Stimulated activated CD8-positive, alpha-beta memory T cell treated with anti-CD3 and anti-CD28 coated beads, Interleukin-15, amount 100 ng/mL, for 4 hours (primary cell): ENCODE measurements at places on chromosomes 3 and 15.

- no peak for DNase-seq
Observed at GRCh38 chr15:57340682-57341259, 35.5 kb upstream of the CGNL1 start.

DNA sequence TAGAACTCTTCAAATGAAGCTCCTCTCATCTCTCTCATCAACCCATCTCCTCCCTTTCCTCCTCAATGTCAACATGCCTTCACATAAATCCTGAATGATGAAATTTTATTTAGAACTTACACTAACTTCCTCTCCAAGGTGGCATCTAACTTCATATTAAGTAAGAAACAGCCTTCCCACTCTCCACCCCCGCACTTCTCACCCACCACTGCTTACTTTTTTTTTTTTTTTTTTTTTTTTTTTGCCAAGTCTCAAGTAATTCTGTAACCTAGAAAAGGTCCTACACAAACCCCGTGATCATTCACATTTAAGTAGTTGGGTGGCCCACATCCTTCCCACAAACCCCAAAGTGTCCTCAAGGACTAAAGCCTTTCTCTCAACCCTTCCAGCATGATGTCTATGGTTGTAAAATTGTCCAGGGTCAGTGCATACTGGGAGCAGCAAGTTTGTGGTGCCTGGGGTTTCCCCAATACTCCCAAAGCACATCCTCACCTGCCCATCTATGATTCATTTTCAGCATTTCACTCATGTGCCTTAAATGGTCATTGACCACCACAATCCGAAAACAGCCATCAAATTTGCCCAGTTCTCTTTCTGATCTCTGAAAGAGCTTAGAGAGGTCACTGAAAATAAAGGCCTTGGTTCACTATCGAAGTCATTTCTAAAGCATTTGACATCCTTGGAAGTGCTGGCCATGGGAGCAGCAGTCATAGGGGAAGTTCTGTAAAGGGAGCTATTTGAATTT, 47.2 kb downstream of the CD86 start:
- DNase-seq, result no peak

GRCh38 chr15:70315431-70315830, 217.7 kb upstream of the TLE3 start:
- no peak for DNase-seq

- DNase-seq, result no peak
Observed at GRCh38 chr15:69132977-69133861, 27.2 kb upstream of the GLCE start.

GRCh38 chr3:134333522-134334181, 40.6 kb downstream of the AMOTL2 start:
- no peak for DNase-seq

- DNase-seq, result no peak
Observed at GRCh38 chr3:77102951-77103769, 63.3 kb downstream of the ROBO2 start.

- no peak for DNase-seq
Observed at GRCh38 chr3:167983583-167983982, 112.1 kb downstream of the GOLIM4 start.

DNA sequence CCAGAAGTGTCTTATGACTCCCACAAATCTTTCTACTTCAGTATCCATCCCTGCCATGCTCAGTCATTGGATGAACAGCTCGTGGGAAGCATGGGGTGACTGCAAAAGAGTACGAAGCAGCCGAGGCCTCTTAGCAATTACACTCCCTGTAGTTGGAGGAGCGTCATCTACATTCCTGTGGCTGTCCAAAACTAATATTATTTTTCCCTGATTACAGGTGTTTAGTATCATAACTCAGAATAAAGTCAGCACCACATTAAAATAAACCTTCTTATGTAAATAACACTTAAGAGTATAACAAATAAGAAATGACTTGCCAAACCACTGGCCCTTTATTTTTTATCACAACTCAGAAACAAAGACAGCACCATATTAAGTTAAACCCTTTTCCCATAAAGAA, 141.5 kb downstream of the PLOD2 start:
- no peak for DNase-seq

DNA sequence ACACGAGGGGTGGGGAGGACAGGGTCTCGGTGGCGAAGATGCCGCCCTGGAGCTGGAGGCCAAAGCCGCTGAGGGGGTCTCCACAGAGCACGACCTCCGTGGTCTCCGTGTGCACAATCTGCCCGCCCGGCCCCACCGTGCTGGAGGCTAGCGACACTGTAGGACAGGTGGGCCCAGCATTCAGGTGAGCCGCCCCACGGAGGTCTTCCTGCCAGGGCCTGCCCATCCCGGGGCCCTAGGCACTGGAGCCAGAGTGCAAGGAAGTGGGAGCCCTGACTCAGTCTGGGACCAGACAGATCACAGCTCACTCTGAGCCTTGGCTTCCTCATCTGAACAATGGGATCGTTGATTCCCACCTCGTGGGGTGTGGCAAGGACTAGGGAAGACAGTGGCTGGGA, 25.8 kb downstream of the GRIP2 start:
- DNase-seq, result no peak

DNA sequence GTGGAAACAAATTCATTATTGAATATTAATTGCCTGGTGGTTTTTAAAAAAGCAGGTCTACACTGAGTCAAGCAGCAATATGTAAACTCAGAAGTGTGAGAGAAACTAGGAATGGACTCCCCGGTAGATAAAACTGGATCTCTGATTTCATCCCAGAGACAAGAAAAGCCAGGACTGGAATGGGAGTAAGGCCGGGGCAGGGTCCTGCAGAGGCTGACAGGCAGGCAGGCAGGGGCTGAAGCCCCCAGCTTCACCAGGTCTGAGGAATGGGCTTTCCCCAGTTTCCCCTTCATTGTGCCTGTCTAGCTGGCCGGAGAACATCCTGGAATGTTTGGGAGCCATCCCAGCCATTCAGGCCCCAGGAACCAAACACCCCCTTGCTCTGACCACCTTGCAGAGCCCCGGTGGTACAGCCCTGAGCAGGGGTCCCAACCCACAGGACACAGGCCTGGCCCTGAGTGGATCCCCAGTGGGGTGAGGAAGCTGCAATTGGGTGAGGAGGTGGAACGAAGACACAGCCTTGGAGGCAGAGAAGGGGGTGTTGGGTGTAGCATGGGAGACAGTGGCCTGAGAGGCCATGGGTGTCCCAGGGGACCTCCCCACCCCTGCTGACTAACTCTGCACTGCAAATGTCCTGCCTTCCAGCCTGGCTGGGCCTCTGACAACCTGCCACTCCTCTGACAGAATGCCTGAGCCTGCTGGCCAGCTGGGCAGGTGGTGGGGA, 31.7 kb upstream of the XYLB start:
- DNase-seq, result no peak

- no peak for DNase-seq
Observed at GRCh38 chr3:22620498-22620897, 582.6 kb upstream of the UBE2E2 start.

DNA sequence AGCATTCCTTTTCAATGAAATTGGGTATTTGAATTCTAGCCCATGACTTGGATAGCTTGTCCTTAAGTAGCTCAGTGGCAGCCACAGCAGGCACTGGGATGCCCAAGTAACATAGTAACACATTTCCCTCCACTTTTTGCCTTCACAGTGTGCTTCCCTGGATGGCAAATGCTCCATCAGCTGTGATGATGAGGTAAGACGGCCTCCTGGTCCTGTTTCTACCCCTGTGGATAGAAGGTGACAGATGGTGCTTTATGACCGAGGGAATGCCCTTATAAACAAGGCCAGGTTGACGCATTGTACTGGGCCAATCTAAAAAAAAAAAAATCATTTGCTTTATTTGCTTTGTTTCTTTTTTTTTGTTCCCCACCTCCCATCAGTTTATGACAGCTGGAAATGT, 41.8 kb upstream of the LRTM1 start:
- no peak for DNase-seq

- no peak for DNase-seq
Observed at GRCh38 chr15:51642696-51643095, 20.1 kb upstream of the DMXL2 start.

DNA sequence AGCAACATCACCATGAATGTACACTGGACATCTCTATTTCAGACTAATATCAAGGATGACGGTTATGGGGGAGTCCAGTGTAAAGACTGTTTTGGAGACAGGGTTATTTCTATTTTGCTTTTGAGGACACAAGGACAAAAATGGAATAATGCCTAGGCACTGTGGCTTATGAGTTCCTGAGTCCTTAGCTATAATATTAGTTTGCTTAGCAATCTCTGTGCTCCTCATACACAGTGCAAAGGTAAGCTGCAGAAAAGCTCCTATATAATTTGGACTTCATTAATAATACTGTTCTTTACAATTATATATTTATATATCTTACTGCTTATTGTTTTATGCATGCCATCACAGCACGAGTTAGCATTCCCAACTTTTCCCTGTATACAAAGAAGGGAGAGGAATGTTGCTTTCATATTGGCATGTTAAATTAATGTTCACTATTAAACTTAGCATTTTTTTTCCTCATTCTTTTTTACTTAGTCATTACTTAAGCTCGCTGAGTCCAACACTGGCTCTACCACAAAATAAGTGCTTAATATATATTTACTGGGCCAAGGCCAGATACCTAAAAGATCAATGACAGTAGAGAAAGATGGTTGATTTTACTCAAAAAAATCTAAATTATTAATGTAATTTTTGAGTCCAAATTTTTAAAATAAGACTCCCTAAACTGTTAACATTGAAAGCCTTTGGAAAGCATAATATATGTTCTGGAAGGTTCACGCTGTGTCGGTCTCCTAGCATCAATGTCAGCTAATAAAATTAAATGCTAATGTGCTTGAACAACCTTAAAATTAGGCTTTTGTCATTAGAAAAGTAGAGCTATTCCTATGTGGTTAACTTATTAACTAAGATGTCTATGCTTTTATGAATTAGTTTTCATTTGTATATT, 13.8 kb downstream of the THBS1 start:
- no peak for DNase-seq

DNA sequence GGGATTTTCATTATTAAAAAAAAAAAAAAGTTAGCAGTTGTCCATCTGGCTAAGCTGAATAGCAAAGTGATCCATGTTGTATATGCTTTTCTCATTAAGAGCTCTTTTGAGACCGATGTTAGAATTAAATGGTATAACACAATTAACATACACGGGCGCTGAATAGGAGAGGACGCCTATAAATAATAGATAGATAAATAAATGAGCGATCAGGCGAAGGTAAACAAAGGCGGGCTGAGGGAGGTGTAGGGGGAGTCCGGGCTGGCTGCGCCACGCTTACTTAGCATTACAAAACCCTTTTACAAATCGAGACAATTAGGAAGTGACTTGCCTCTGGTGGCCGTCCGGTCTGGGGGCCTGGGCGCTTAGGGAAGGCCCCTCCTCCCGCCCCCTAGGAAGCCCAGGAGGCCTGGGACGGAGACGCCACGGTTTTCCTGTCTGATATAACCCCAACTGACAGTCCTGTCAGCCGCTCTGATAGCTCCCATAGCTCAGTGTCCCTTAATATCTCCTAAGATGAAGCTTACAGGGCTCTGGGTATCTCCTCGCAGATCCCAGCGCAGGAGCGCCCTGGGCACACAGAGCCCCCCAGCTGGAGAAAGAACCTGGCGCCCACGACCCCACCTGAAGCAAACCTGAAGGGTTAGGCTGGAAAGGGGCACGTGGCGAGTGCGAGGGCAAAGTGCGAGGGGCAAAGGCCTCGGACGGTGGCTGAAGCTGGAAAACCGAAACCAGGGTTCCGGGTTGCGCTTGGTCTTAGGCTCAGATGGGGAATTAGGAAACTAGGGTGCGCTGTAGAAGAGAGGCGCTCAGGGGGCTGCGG, 3.6 kb downstream of the SOX14 start:
- DNase-seq, result no peak

- no peak for DNase-seq
Observed at GRCh38 chr3:13069495-13069894, 3.7 kb downstream of the IQSEC1 start.

DNA sequence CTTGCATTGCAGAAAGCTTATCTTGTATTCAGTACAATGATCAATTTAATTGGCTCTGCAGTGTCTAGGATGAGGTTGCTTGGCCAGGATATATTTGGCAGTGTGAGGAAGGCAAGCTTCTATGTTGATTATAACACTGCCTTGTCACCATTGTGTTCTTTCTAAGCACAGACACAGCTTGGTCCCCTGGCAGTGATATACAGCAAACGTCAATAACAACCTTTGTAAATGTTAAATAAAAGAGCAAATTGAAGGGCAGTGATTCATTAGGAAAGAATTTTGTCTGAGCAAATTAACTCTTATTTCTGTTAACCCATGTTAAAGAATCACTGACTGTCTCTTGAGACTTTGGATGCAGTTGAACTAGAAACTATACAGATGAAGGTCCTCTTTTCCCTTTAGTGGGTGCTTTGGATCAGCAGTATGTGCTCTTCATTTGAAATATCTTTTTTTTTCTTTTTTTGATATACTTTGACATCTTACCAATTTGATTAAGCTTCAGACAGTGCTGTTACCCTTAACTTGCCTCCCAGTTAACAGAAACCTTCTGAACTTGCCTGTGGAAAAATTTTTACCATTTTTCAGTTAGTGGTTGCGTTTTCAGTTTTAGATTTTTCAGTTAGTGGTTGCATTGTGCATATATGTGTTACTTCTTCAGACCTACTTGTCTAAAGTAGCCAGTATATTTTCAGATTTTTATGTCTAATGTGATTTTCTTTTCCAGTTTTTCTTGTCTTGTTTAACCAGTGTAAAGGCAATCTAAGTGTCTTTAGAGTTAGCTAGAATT, 199.8 kb downstream of the TCF12 start:
- no peak for DNase-seq

DNA sequence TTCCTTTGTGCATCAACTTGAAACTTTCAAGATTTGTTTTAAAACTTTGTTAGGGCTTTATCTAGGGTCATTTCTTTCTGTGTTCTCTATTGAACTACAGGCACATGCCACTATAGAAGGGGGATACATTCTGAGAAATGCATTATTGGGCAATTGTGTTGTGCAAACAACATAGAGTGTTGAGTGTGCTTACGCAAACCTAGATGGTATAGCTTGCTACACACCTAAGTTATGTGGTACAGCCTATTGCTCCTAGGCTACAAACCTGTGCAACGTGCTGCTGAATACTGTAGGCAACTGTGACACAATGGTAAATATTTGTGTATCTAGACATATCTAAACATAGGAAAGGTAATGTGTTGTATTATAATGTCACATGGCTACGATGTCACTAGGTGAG, 33.0 kb upstream of the KLF13 start:
- no peak for DNase-seq

DNA sequence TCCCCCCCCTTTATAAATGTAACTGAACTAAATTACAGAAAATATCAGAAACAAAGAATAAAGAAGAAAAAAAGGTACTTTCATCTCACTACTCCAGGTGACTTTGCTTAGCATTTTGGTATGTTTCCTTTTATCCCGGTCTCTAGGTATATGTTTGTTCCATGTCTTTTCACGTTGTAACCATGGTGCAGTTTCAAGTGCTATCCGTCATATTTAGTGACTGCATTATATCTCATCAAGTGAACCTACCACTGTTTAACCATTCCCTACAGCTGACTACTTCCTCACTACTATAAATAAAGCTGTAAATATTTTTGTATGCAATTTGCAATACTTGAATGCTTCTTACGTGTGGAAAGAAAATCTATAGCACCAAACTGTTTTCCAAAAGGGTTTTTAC, 2.2 kb downstream of the BTBD1 start:
- DNase-seq, result no peak

GRCh38 chr3:65883613-65884012, 155.1 kb downstream of the MAGI1 start:
- no peak for DNase-seq
